Dorsolateral prefrontal cortex (tissue), 122 donors: ENCODE measurements at places on chromosomes 5 and 9. TPM values are rescaled to one million over a fixed set of nuclear protein-coding genes. Genes with fewer than 3 reads are reported as not detected.

Gene IGFBPL1
- 2.2 TPM for total RNA-seq

Gene SLC23A1
- total RNA-seq = not detected

DNA sequence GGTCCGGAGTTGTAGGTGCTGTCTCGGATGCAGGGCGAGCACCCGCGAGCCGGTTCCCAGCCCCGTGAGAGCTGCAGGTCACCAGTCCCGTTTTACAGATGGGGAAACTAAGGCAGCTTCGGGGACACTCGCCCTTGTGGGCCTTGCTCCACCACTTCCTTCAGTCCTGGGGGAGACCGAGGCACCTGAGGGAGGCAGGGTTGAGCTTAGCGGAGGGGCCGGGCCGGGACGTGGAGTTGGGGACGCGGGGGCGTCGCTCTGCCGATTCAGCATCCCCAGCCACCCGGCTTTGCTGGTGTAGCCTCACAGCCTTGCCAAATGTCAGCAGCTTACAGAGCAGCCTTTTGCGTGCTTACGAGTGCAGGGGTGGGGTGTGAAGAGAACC, 530 bp downstream of the BBLN start:
- peak; percentile 44 for DNase-seq

DNA sequence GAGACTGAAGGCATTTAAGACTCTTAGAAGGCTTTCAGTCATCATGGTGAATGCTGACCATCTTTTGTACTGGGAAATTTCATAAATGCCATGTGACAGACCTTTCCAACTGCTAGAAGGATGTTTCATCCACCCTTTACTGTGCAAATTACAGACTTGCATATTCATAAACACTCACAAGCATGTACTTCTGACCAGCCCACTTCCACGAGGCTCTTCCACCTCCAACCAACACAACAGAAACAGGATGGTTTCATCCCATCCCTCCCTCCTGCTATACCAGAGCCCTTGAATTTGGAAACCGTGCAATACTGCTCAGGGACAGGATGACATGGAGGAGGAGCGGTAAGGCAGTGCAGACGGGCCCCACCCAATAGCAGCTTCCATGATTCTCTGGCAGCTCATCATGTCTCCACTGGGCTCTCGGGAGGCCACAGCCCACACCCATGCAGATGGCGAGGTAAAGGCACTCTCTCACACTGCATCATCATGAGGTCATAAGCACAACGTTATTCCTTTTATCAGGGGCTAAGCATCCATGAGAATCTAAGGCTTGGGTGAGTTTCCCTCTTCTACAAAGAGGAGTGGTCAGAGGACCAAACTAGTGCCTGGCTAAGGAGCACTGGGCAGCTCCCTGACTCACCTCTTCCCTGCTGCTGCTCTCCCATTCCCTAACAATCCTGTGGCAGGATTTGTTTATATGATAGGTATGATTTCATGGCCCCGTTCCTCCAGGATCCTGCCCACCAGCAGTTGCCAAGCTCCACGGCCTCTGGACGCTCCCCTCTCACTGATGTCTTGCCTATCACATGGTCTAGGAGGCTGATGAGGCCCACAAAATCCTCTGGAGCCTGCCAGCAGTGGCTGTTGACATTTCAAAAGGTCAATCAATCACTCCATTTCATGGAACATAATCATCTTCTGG, 94.4 kb upstream of the FSTL4 start:
- DNase-seq = no peak

GRCh38 chr9:28916348-28916747, 1343.1 kb upstream of the C9orf72 start:
- DNase-seq = no peak

- DNase-seq = no peak
Measured at GRCh38 chr9:134634176-134634575, 7.4 kb upstream of the COL5A1 start.

DNA sequence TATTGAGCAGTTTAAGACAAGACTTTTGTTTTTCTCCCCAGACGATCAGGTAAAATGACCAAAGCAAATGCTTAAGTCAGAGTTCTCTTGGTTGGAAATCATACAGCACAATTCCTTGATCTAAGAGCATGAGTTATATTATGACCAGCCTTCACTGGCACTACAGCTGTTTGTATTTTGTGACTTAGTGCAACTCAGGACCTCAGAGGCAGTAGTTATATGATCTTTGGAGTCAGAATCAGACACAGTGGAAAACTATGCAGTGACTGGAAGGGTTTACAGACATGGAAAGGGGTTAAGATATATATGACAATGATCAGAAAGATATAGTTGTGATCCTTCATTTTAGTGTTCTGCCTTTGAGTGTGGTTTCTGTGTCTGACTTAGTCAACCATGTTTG, 24.3 kb downstream of the RAD23B start:
- DNase-seq = no peak

DNA sequence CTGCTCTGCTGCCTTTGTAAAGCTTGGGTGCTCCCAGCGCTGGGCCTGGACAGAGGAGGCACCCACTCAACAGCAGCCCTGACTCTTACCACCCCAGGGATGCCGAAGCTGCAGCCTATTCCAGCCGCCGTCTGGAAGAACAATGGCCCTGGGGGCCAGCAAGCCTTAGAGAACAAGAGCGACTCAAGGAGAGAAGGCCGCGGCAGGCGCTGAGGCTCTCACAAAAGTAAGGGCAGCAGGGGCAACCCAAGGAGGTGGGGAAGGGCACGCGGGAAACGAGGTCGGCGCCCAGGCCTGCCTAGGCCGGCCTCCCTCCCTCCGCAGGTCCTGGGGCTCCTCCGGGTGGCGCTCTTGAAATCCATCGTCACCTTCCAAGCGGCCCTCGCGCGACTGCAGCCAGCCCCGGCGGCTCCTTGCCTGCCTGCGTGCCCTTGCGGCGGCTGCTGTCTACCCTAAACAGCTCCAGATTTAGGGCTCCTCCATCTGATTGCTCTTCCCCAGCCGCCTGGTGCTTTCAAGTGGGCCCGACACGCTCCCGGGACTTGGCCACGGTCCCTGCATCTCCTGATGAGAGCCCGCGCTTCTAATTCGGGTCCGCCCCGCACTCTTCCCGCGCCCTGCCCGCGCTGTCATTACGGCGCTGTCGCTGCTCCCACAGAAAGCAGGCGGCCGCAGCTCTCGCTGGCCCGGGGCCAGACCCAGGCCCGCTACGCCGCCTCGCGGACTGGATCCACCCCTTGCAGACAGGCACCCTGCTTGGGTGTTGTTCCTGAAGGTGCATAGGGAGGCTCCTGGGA, 213.3 kb downstream of the SEMA6A start:
- peak; percentile 71 for DNase-seq

DNA sequence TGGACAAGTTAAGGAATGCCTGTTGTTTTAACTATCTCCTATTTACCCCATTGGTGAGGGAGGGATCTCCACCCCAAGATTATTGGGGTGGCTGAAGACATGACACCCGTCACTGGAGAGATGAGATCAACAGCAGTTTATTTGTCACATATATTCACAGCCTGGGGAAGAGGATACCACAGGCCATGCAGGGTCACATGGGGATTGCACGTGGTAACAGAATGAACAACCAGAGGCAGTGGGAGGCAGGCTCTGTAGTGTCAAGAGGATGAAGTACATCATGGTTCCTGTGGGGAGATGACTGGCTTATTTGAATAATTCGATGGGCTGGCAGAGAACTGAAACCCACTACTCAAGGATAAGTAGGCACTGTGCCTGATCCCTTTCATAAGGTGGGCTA, 18.6 kb upstream of the SHISAL2B start:
- no peak for DNase-seq

DNA sequence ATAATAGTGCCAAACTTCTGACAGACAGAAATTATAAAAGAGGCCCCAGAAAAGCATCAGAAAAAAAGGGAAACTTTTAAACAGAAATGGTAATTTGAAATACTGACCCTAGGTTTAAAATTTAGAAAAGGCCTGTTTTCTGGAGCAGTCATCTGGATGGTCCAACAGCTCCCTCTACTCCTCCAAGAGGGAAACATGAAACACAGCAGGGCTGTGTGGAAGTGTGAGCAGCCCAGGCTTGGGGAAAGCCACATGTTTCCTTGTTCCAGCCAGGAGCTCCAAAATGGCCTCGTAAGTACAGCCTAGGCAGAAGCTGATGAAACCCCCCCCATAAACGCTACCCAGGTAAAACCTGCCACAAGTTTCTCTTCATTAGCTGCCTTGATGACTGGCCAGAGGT, 499.3 kb upstream of the ADAMTS16 start:
- no peak for DNase-seq
